Cerebellar nuclear complex (tissue), 1 donor: ENCODE measurements at places on chromosomes 5 and 9.

GRCh38 chr5:147113967-147114366, 120.9 kb upstream of the STK32A start:
- no peak for DNase-seq

GRCh38 chr5:147963948-147964693, 57.8 kb upstream of the C5orf46 start:
- DNase-seq: no peak

DNA sequence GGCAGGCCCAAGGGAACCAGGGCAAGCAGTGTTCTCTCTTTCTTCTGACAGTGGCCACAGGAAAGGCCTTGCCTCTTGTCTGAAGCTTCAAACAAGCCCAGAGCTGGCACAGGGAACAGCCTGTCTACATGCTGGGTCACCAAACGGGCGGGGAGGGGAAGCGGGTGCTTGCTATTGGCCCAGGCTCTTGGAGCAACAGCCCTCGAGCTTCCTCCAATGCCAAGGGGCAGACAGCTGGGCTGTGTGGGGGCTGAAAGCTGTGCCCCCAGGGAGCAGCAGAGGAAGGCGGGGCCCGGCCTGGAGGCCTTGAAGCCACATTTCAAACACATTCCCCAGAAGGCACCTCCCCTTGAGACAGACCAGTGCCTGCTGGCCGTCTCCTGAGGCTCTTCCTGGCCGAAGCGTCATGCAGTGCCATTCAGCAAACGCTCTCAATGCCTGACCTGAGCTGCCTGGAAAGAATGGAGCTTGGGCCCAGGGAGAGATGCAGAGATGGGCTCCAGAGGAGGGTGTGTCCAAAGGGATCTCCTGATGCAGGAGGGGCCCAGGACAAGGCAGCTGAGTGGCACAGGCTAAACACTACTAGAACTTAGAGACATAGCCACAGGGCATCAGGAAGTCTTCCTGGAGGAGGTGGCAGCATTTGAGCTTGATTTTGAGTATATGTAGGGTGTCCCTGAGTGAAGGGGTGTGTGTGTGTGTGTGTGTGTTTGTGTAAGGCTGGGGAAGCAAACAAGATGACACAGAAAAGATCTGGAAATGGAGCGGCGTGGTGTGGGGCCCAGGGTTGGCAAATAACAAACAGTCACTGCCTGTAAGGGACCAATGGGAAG, 2.5 kb downstream of the FIBCD1 start:
- DNase-seq: no peak

- DNase-seq: no peak
These were observed 2344.7 kb upstream of the ACO1 start for GRCh38 chr9:30039712-30040111.

GRCh38 chr9:127424676-127424999, 456 bp downstream of the ZNF79 start:
- no peak for DNase-seq

GRCh38 chr5:130545291-130545690, 619.8 kb downstream of the HINT1 start:
- DNase-seq: no peak

GRCh38 chr9:37309136-37309535, 113.4 kb upstream of the GRHPR start:
- no peak for DNase-seq

DNA sequence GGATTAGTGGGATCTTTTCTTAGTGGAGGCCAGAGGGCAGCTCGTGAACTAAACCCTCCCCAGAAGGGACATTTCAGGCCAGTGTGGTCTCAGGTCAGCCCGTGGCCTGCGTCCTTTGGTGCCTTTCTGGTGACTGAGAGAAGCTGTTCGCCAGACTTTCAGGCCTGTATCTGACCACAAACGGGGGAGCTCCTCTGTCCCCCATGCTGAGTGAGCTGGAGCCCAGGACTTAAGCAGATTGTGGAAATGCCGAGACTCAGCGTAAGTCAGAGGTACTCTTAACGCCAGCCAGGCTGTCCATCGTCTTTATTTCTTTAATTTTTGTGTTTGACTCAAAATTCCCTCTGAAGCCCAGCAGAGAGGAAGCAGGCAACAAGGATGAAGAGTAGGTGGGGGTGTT, 54.8 kb upstream of the NCS1 start:
- no peak for DNase-seq

GRCh38 chr9:34782372-34782771, 72.4 kb upstream of the CCL21 start:
- DNase-seq: no peak

- DNase-seq: no peak
These were observed 60.7 kb downstream of the BHMT start for GRCh38 chr5:79172269-79172668.

GRCh38 chr9:113247640-113248039, 26.3 kb downstream of the SLC31A1 start:
- no peak for DNase-seq

GRCh38 chr5:161687316-161687715, 1.8 kb downstream of the GABRA6 start:
- peak; percentile 43 for DNase-seq

DNA sequence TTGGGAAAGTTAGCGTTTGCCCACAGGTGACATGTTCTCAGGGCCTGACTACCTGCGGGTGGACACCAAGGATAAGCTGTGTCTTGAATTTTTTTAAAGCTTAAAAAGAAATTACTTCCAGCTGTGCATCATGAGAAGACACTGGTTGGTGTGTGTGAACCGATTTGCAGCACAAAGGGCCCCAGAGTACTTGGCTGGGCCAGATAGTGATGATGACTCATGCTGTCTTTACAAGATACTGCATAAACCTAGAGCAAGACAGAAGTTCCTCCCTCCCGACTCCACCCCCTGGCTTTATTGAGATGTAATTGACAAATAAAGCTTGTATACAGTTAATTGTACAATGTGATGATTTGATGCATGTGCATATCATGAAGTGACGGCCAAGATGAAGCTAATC, 212.8 kb downstream of the NXNL2 start:
- DNase-seq: no peak

GRCh38 chr5:34639852-34640626, 16.1 kb upstream of the RAI14 start:
- DNase-seq: no peak

DNA sequence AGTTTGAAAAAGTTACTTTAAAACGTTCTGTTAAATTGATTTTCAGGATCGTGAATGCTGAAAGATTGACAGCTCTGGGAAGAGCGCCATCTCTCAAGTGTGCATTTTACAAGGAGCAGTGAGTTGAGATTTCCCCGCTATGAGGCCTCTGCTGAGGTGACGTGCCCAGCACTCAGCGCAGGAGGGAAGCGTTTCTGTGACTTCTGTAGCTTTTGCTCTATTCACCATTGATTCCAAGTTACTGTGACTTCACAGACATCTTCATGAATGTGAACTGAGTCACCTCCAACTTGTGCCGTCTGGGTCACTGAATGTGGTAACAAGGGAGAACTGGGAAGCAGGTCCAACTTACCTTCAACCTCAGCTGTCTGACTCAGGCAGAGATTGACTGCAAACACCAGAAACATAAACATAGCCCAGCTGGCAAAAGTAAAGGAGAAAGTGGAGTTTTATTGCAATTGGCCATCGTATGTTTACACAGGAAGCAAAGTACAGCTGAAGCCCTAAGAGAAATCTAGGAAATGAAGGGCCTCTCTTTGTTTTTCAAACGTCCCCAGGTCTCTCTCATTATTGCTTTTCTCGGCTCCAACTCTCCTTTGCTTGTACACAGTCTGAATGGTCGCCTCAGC, 428.8 kb upstream of the CLINT1 start:
- DNase-seq: no peak

GRCh38 chr5:164540174-164540573, 1034.8 kb downstream of the MAT2B start:
- DNase-seq: no peak

- DNase-seq: no peak
These were observed 119.9 kb upstream of the ANKRD55 start for GRCh38 chr5:56352808-56353590.

DNA sequence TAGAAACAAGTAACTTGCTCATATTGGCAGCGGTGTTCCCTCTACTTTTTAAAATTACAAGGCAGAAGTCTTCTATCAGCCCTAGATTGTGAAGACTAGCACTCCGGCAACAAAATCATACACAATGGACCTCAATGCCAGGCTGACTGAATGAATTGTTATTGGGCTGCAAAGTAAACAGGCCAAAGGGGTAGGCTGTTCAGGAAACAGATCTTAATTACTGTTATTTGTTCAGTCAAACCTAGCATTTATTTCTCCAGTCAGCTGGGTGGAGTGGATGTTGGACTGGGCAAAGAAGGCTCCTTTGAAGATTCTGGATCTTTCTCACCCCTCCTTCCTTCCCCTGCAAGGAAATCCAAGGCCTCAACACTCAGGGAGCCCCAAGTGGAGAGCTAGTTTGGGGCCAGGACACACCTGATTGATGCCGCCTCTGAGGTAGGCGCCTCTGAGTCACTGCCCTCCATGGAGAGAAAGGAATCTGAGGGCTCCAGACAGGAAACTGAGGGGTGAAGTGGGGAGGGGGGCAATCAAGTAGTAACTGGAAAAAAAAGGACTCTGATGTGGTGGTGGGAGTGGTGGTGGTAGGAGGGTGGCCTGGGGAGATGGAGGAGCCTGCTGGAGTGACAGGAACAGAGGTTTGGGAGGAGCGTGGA, 35.5 kb downstream of the SERINC5 start:
- DNase-seq: no peak

DNA sequence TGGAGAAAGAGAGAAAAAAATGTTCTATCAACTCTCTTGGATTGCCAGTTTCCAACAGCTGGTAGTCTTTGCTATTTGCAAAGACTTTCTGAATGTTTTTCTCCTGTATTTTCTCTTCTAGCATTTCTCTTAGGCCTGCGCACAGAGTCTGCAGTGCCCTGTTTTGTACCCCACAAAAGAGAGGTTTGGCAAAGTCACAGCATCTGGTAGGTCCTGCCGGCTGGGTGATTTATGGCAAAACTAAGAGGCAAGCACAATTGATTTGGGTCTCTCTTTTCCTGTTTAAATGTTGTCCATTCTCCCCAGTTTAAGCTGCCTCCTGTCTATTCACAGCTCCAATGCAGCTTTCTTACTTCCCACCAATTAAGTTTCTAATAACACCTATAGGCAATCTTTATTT, 193.9 kb downstream of the TRPM3 start:
- no peak for DNase-seq
